8988T (cell line): ENCODE measurements at places on chromosomes 7 and 10.

- DNase-seq: no peak
These were observed 194.9 kb upstream of the TPK1 start for GRCh38 chr7:145030754-145031153.

DNA sequence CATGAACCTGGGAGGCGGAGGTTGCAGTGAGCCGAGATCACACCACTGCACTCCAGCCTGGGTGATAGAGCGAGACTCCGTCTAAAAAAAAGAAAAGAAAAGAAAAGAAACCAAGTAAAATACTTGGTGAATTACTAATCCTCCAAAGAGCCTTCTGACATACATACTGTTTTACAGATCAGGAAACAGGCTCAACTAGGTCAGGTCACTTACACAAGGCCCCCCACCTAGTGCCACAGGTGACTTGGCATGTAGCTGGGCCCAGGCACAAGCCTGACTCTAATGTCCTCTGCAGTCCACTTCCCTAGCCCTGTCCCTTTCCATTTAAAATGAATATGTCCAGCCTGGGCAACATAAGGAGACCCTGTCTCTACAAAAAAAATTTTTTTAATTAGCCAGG lies 157.0 kb downstream of the TPST1 start:
- no peak for DNase-seq

GRCh38 chr10:71840177-71840957 lies 10.7 kb downstream of the PSAP start:
- DNase-seq: no peak

- DNase-seq: no peak
These were observed 9.0 kb upstream of the CUZD1 start for GRCh38 chr10:122854648-122855047.

DNA sequence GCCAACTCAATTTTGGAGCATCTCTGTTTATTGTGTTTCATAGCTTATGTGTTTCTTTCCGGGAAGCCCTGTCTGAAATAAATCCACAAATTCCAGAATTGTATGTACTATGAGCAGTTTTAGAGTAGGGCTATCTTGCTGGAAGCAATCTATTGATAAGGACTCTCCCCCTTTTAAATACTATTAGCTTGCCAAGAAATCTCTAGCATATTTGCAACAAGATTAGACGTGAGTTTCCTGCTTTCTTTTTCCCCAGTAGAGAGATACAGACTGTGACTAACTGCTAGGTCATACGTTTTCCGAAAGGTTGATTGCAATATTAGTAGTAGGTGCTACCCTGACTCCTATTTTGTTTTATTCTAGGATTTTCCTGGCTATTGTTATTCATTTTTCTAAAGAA lies 277.0 kb downstream of the MALRD1 start:
- DNase-seq: no peak
